Left kidney (tissue), 8 donors: ENCODE measurements at places on chromosomes 12 and 14. TPM values are rescaled to one million over a fixed set of nuclear protein-coding genes. Genes with fewer than 3 reads are reported as not detected.

GRCh38 chr12:12506496-12506890 lies 56.2 kb downstream of the DUSP16 start:
- peak; percentile 27 for DNase-seq

- no peak for DNase-seq
Observed at GRCh38 chr14:74019408-74020137, 424 bp downstream of the BBOF1 start.

DNA sequence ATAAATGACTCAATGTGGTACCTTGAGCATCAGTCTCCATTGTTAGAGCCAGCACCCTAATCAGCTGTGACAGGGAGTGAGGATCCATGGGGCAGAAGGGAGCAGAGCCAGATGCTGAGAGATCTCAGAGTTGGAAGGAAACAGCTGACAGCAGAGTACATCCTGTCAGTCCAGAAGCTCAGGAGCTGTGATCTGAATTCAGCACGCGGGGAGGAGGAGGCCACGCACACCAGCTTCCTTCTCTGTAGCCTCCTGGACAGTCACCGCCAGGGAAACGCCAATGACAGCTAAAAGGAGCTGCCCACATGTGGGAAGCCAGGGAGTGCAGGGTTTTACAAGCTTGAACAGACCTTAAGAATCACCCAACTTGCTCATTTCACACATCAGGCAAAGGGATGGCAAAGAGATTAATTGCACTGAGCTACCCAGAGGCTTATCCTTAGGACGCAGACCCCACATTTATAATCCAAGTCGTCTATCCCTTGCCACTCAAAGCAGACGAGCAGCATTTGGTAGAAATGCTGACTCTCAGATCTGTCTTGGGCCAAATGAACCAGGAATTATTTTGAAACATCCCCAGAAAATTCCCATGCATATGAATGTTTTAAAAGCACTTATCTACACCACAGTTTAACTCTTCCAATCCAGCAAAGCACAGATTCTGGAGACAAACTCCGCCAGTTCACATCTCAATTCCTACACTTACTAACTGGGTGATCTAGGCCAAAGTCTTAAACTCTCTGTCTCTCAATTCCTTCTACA lies 322.6 kb upstream of the TMTC1 start:
- no peak for DNase-seq

GRCh38 chr12:23760495-23760894 lies 189.0 kb downstream of the SOX5 start:
- DNase-seq, result no peak

Gene AMDHD1
- polyA plus RNA-seq, result 1.5 TPM

Gene AVPR1A
- 5.5 TPM for polyA plus RNA-seq

Gene CD69
- polyA plus RNA-seq, result 1.3 TPM

DNA sequence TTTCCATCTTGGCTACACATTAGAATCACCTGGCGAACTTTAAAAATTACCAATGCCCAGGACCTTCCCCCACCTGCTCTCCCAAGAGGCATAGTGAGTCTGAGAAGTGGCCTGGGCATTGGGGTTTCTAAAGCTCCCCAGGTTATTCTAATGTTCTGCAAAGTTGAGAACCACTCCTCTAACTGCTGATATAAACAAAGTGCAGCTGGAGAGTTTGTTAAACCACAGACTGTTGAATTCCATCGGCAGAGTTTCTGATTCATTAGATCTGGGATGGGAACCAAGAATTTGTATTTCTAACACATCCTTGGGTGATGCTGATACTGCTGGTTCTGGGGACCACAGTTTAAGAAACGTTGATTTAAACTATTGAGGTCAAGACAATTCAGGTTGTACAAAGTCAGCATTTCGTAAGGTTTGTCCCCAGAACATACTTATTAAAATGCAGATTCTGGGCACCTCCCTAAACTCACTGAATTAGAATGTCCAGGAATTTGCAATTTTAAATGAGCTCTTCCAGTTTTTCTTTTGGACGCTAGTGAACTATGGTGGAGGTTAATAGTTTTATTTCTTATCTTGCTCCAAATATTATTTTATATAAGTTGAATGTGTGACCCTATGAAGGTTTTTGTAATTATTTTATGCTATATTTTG lies 309.1 kb downstream of the NRXN3 start:
- DNase-seq, result no peak
